ENCODE measurements at places on chromosomes 2 and 18.

- DNase-seq = no peak
Measured at GRCh38 chr2:128350736-128351135, 32.1 kb upstream of the HS6ST1 start.

- no peak for DNase-seq
Measured at GRCh38 chr18:9240270-9240669, 94.3 kb upstream of the TWSG1 start.

- DNase-seq = no peak
Measured at GRCh38 chr2:223854741-223855140, 17.4 kb upstream of the AP1S3 start.

GRCh38 chr2:18762667-18763066 is 173.3 kb upstream of the NT5C1B start:
- DNase-seq = no peak

- no peak for DNase-seq
Measured at GRCh38 chr2:236785611-236786057, 216.0 kb downstream of the ACKR3 start.

DNA sequence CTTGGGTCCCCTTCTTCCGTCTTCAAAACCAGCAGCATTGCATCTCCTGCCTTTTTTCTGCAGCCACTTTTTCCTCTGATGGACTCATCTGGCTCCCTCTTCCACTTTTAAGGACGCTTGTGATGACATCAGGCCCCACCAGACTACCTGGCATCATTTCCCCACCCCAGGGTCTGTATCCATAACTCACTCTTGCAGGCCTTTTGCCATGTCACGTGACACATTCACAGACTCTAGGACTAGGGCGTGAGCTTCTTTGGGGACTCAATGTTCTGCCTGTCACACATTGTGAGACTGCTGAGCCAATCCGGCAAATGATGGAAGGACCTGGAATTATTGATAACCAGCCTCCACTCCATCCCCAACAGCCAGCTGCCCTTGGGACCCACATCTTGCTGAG is 23.6 kb downstream of the NPPC start:
- DNase-seq = no peak
